Large intestine (tissue), 12 donors: ENCODE measurements at places on chromosomes 4 and X.

DNA sequence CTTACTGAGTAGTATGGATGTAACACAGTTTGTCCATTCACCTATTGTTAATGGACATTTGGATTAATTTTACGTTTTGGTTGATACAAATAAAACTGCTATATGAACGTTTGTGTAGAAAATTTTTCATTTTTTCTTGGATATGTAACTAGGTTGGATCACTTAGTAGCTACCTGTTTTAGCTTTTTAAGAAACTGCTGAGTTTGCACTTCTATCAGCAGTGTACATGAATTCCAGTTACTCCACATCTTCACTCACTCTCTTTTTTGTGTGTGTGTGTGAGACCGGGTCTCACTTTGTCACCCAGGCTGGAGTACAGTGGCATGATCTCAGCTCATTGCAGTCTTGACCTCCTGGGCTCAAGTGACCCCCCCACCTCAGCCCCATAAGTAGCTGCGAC lies 15.4 kb downstream of the LARP1B start:
- no peak for DNase-seq

DNA sequence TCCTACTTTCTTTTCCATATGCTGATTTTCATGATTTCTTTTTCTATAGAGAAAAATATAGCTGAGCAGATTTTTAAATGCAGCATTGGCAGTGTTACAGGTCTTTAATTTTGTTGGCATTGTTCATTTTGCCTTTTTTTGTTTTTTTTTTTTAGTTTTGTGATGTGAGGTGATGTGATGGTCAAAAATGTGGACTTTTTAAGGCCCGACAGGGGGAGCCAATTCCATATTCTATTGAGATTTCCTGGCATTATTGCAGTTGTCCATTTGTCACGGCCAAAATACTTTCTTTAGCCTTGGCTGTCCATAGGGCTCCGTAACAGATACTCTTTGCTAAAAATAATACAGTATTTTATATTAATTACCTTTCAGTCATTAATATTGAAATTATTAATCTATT lies 47.8 kb downstream of the SLIT2 start:
- DNase-seq = no peak

GRCh38 chr4:113314426-113314825 lies 265.0 kb downstream of the ANK2 start:
- DNase-seq = no peak

DNA sequence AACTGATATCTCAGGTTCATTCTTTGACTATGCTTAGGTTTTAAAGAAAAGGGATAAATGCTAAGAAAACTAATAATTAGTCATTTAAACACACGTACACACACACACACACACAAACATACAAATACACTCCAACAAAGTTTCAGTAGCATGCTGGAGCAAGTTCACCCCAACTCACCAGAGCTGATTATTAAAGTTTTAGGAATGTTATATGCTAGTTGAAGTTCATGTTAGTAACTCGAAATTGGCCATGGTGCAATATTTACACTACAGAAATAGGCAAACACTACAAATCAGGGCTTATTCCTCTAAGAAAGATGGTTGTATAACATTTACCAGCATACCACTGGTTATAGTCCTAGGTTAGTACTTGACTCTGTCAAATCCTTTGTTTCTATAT lies 384.0 kb upstream of the DIPK2B start:
- DNase-seq = no peak

- DNase-seq = no peak
Measured at GRCh38 chrX:97691901-97692455, 808.3 kb downstream of the RPA4 start.

DNA sequence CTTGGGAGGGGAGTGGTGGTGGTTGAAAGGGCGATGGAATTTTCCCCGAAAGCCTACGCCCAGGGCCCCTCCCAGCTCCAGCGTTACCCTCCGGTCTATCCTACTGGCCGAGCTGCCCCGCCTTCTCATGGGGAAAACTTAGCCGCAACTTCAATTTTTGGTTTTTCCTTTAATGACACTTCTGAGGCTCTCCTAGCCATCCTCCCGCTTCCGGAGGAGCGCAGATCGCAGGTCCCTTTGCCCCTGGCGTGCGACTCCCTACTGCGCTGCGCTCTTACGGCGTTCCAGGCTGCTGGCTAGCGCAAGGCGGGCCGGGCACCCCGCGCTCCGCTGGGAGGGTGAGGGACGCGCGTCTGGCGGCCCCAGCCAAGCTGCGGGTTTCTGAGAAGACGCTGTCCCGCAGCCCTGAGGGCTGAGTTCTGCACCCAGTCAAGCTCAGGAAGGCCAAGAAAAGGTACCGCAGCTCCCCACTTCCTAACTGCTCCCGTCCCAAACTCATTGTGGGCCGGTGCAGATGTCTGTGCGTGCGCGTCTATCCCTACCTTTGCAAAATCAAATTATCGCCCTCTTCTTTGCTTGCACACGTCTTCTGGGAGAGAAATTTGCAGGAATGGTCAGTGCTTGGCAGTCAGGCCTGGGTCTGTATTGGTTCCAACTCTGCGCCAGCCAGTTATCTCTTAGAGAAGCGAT lies 533 bp downstream of the IL15 start:
- peak; percentile 85 for DNase-seq

DNA sequence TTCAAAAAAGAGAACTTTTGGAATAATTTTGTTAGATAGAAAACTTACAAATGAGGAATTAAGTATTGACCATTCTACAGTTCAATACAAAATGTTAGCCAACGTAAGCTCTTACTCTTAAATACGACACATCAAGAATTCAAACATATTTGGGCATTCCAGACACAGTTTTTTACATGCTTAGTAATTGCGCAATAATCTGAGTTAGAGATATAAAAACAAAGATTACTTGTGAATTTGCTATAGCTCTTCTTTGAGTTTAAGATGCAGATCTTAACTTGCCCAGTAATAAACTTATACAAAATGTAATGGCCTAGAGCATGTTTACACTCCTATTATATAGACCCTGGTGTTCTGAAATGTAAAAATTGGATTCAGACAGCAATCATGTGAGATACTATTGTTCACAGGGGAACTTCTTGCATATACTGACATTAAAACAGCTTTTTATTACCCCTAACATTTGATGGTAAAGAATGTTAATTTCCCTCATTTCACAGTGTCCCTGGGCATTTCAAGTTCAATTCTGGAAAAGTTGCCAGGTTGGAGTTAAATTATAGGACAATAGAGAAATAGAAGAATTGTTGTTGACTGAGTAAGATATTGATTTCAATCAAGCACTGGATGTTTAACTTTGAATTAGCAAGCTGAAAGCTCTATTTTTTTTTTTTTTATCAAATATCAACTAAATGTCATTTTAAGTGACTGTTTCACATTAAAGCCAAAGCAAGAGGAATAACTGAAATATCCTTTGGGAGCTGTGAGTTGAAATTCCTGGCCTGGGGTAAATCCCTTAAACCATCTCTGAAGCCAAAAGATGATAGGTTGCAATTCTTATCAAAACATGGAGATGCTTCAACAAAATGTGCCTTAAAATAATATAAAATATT lies 910 bp downstream of the HPGDS start:
- DNase-seq = no peak

- DNase-seq = no peak
Measured at GRCh38 chr4:82777857-82778525, 20.6 kb downstream of the SCD5 start.

DNA sequence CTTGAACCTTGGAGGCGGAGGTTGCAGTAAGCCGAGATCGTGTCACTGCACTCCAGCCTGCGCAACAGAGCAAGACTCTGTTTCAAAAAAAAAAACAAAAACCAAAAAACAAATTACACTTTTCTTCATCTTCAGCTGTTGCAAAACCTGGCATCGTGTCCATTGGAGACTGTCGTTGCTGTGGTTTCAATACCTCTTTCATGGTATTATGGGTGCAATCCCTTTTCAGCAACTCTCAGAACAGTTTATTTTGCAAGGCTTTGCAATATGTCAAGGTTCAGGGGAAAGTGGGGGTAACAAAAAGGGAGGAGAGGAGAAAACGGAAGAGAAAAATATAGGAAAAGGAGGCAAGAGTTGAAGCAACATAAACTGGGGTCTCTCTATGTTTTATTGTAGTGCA lies 40.8 kb downstream of the ARSD start:
- no peak for DNase-seq

GRCh38 chrX:123881330-123881729 lies 21.5 kb downstream of the XIAP start:
- DNase-seq = no peak

GRCh38 chrX:37995428-37995827 lies 10.9 kb upstream of the SYTL5 start:
- DNase-seq = no peak

GRCh38 chr4:133263104-133263503 lies 114.0 kb downstream of the PCDH10 start:
- no peak for DNase-seq

- DNase-seq = peak; percentile 49
Measured at GRCh38 chr4:5890063-5890727, 2.7 kb downstream of the CRMP1 start.

DNA sequence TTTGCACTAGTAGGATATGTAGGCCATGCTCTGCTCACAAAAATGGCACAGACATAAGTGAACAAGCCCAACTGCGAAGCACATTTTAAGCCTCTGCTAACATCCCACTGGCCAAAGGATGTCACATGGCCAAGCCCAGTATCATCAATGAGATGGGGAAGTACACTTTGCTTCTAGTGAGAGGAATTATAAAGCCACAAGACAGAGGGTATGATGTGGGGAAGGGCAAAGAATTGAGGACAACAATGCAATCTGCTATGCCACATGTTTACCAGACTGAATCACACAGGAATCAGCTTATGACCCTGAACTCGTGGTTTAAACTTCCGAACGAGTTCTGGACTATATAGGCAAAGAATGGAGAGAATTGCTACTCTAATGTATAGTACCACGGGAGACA lies 39.1 kb downstream of the SUPT20HL1 start:
- DNase-seq = no peak

GRCh38 chrX:17788956-17789562 lies 51.8 kb downstream of the SCML1 start:
- DNase-seq = no peak

DNA sequence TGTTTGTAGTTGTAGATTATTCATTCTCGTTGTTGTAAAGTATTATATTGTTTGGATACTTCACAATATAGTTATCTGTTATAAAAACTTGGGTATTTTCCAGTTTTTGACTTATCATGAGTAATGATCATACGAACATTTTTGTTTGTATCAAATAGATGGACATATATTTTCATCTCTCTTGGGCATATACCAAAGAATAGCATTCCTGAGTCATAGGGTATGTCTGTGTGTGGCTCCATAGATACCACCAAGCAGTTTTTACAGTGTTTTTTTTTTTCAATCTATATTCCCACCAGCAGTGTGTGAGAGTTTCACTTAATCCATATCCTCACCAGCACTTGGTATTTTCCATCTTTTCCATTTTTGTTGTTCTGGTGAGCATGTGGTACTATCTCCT lies 89.7 kb upstream of the RAB40AL start:
- DNase-seq = no peak

GRCh38 chr4:98658287-98659105 lies at the start of gene TSPAN5:
Gene TSPAN5, minus strand, starts transcription at chr4:98658611.
- DNase-seq = peak; percentile 68

- peak; percentile 67 for DNase-seq
Measured at GRCh38 chr4:68883870-68884269, 67.7 kb downstream of the UGT2A3 start.

DNA sequence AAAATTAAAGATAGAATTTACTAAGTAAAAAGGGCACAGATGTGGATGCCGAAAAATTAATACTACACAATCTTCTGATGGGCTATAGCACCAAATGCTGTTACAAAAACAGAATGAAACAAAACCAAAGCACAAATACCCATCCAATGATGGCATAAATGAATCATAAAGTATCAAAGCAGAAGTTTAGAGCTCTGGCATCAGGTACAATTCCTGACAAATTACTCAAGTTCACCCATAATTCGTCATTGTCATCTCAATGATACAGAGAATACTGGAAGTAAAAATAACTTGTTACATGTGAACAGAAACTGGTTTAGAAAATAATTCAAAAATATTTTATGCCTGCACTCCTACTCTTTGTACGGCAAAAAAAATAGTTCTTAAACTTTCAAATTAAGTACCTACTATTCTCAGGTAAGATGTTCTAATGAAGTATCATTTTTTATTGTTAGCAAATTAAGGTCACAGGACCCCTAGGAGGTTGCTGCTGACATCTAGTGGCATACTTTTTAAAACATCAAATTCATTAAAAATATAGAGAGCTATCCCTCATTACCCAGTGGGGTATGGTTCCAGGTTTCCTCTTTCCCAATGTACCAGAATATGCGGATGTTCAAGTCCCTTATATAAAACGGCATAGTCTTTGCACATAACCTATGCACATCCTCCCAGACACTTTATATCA lies 126.1 kb downstream of the INPP4B start:
- no peak for DNase-seq

DNA sequence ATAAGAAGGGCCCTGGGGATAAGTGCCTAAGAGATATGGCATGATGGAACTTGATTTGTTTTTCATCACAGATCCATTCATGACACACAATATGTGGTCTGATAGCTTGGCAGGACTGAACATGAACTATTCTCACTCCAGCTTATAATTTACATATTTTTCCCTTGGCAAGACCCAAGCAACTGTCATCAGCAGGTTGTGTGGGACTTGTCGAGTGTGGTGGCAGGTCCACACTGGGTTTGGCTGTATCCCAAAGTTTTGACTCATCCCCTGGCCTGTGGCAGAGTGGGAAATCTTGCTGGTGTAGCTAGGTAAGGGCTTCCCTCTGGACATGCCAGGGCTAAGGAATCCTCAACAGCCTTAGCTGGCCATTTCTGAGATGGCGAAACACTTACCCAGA lies 81.0 kb upstream of the STIM2 start:
- DNase-seq = no peak

GRCh38 chr4:40292313-40292759 lies 42.8 kb upstream of the CHRNA9 start:
- DNase-seq = no peak
